ENCODE measurements at places on chromosomes 7 and 10.

DNA sequence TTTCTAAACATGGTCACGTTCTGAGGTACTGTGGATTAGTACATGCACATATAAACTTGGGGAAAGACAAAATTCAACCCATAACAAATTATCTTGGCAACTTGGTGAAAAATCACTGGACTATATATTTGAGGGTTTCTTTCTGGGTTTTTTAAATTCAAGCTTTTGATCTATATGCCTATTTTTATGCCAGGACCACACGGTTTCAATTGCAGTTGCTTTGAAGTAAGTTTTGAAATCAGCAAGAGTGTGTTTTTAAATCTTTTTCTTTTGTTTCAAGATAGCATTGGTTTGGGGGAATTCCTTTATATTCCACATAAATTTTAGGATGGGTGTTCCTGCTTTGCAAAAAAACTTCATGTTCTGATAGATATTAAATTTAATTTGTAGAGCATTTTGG lies 406.4 kb upstream of the VWC2 start:
- DNase-seq = no peak

DNA sequence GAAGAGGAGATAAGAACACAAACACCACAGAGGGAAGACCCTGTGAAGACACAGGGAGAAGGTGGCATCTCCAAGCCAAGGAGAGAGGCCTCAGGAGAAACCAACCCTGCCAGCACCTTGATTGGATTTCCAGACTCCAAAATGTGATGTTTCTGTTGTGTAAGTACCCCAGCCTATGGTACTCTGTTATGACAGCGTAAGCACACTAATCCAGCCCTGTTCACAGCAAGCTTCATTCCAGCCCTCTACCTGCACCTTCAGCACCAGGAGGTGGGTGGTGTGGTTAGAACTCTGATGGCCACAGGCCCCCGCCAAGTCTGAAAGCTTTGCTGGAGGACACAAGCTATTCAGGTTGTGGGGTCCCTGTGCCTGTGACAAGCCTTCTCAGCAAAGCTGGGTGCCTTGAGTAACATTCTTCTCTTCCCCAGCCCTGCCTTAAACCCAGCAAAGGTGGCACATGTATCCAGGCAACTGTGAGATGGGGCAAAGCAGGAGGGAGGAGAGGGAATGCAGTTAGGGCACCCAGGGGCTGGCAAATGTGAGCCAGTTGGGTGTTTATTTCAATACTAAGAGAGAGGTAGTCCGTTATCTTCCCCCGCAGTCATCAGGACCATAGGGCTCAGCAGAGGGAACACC lies 4.5 kb downstream of the VSTM4 start:
- DNase-seq = no peak

DNA sequence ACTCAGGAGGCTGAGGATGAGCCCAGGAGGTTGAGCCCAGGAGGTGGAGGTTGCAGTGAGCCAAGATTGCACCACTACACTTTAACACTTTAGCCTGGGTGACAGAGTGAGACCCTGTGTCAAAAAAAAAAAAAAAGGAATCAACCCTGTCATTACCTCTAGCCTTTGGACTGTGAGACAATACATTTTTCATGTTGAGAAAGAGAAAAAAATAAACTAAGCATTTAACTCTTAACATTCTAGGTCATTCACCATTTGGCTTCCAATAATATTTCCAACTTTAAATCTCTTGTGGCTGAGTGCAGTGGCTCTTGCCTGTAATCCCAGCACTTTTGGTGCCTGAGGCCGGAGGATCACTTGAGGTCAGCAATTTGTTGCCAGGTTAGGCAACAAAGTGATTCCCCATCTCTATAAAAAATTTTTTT lies 41.9 kb upstream of the TPST1 start:
- DNase-seq = no peak

- DNase-seq = no peak
Measured at GRCh38 chr10:34599026-34599795, 215.9 kb downstream of the PARD3 start.

DNA sequence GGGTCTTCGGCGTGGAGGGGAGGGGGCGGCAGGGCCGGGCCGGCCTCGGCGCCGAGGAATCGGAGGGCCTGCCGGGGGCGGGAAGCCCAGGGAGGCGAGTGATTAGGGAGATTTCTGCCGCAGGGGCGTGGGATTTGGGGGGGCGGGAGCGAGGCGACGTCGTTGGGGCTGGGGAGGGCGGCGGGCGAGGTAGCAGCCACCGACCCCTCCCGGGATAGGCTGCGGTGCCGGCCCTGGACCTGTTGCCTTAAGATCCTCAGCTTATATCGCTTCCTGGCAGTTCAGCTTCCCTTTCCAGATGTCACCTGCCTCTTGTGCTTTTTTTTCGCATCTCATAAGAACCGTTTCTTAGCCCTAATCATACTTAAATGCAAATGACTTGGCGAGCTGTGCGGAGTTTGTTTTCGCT lies 655 bp downstream of the LMTK2 start:
- DNase-seq = no peak

- DNase-seq = no peak
Measured at GRCh38 chr7:152870106-152870693, 110.6 kb downstream of the ACTR3B start.

GRCh38 chr7:75861636-75862035 lies 17.2 kb upstream of the RHBDD2 start:
- no peak for DNase-seq

DNA sequence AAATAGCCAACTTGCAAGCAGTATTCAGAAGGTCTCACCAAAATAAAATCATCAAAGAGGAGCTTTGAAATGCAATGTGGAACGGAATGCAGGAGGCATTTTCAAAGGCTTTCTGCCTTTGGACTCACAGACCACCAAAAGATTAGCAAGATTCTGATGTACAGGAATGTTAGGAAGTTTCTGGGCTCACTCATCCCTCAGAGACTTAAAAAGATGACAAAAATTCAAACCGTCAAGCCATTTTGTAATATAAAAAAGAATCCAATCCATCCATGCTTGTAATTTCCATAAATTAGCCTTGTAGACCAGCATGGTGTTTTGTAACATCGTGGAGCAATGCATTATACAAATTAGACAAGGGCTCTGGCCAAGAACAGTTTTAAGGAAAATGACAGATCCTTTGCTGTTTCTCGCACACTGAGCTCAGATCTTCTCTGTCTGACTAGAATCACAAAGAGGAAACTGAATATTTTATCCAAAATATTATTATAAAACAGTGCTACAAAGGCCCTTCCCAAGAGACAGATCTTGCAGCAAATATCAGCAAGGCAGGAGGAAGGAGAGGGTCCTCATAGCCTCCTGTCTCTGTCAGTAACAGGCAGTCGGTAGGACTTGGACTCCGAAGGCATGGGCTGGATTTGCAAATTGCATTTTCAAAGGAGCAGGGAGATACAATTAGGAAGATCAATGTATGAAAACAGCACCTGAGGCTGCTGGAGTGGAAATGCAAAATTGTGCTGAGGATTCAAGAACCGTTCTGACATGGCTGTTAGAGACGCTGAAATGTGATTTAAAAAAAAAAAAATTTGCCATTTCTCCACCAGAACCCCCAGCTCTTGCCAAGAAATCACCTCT lies 57.4 kb upstream of the NRP1 start:
- DNase-seq = no peak

GRCh38 chr7:40757109-40757508 lies 622.3 kb downstream of the SUGCT start:
- DNase-seq = no peak

GRCh38 chr10:121104476-121105111 lies 253.4 kb downstream of the WDR11 start:
- DNase-seq = no peak

Data from GM04504 (cell line).